NCI-H1417 (cell line): ENCODE measurements at places on chromosomes 5 and 9.
A peak's percentile ranks its signal among the peaks of the same experiment; 100 is the strongest.

DNA sequence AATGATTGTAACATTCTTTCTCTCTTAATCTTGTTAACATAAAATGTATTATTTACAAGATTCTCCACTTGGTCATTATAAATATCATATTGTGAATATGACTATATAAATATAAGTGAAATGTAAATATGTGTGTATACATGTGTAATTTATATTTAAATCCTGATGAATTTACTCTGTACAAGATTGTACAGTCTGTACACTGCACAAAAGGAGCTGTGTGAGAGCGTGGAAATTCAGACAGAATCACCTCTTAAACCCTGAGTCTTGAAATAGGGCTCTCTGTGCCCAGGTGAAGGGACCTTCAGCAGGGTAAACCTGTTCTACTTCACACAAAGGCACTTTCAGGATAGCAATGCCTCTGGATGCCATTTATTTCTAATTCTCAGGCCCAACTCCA, 456.0 kb downstream of the SEMA5A start:
- DNase-seq: no peak

GRCh38 chr9:134923466-134923865, 5.8 kb upstream of the FCN1 start:
- no peak for DNase-seq

GRCh38 chr5:166582416-166582815, 1709.0 kb upstream of the WWC1 start:
- DNase-seq: no peak

- no peak for DNase-seq
These were observed 118.6 kb downstream of the KDM4C start for GRCh38 chr9:6876195-6876894.

- DNase-seq: peak; percentile 55
These were observed 191.8 kb downstream of the CD180 start for GRCh38 chr5:67004730-67005350.

- DNase-seq: no peak
These were observed 27.8 kb upstream of the TNFSF8 start for GRCh38 chr9:114958021-114958843.

GRCh38 chr5:96963267-96963666, 27.4 kb downstream of the LNPEP start:
- DNase-seq: peak; percentile 7

- no peak for DNase-seq
These were observed 221.8 kb downstream of the ENC1 start for GRCh38 chr5:74418709-74419108.

DNA sequence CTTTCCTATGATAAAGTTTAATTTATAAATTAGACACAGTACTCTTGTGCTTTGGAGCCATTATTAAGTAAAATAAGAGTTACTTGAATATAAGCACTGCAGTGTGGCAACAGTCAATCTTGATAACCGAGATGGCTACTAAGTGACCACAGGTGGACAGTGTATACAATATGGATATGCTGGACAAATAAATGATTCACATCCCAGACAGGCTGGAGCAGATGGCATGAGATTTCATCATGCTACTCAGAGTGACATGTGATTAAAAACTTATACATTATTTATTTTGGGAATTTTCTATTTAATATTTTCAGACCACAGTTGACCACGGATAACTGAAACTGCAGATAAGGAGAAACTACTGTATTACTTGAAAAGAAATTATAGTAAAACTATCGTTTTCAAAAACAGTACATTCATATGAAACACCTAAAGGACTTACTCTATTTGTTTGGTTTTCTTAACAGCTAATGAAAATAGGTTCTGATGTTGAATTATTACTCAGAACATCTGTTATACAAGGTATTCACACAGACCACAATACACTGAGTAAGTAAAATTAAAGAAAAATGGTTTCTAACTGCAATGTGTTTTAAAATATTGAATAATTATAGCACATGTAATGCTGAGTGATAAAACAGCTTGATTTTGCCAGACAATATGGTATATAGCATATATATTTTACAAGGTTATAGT, 16.0 kb downstream of the LYRM7 start:
- peak; percentile 36 for DNase-seq

- no peak for DNase-seq
These were observed 1983.5 kb upstream of the C9orf72 start for GRCh38 chr9:29556746-29557145.

GRCh38 chr9:95645579-95645978, 128.8 kb upstream of the PTCH1 start:
- DNase-seq: no peak

GRCh38 chr5:135340568-135340967, 58.5 kb downstream of the MACROH2A1 start:
- DNase-seq: no peak

DNA sequence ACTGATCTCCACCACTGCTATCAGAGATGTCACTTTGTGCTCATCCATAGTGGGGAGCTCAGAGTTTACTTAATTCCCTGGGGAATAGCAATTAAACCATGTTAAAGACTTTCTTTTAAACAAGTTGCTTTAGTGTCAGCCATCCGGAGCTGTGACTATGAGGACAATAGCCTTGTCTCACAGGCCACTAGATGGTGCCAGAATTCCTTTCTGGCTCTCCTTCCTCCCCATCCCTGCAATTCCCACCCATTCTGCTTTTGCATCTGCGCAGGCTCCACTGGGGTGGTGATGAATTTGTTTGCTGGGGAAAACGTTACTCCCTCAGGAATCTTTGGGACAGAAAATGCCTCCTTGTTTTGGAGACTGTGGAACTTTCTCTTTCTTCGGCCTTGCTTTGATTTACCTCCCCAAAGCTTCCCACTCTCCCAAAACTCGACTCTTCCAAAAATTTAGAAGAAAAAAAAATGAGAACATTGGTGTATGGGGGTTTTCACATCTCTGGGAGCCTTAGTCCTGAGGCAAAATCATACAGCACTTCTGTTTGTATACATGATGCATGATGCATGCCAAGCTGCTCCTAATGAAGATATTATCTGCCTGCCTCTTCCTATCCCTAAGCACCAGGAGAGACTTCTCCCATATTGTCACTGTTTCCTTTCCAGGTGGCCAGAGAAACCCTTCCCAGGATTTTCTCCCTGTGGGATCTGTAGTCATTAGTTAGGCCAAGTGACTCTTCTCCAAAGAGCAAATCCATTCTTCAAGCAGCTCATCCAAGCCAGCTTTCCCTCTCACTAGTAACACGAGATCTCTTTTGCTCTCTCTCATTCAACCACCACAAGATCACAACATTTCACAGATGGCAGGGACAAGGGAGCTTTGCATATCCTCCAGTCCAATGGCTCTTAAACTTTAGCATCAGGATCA, 466.1 kb downstream of the TLR4 start:
- peak; percentile 91 for DNase-seq
